ENCODE measurements at places on chromosomes 16 and 17. TPM values are rescaled to one million over a fixed set of nuclear protein-coding genes. Genes with fewer than 3 reads are reported as not detected.

The GDPD3 gene
- 4.9 TPM for total RNA-seq

The NUBP2 gene
- 66.1 TPM for total RNA-seq

The CPSF4L gene
- 0.44 TPM for total RNA-seq

The CIBAR2 gene
- not detected for total RNA-seq

DNA sequence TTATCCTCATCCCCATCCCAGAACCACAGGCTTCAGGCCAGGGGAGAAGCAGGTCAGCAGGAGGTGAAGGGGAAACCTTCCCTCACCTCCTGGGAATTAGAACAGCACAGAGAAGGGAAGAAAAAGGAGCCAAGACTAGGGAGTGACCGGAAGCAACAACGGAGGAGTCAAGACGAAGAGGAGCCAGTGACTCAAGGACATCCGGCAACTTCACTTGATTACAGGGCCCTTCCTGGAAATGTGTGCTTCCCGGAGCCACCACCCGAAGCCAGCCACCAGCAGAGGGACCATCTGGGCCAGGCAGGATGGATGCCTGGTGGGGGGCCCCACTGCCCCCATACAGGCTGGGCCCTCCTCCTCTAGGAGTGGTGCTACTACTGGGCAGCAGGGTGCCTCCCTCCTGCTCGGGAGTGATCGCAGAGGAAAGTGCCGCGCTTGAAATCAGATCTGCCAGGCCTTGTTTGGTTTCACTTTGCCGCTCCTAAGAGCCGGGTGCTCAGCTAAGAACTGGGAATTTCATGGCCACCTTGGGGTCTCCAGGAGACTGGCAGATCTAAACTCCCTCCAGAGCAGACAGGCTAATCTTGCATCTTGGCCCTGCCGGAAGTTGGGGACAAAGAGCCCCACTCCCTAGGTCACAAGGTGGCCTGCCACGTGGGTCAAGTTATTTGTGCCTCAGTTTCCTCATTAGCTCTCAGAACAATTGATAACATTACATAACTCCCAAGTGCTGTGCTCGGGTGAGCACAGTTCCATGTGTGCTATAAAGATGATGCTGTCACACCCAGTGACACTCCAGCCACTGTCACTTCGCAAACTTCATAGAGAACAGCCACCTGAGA lies 6.6 kb downstream of the CDC42EP4 start:
- H3K4me3 ChIP-seq = peak overlapping the region; percentile 82
- no peaks in the 10 kb centered on the region for H3K36me3 ChIP-seq
- H3K27ac ChIP-seq = no peak overlapping the region
- DNase-seq = no peak
- H3K4me1 ChIP-seq = peaks cover 37% of the 10 kb centered on the region
